ENCODE measurements at places on chromosomes 7 and 10. TPM values are rescaled to one million over a fixed set of nuclear protein-coding genes. Genes with fewer than 3 reads are reported as not detected.

GRCh38 chr7:92782236-92782635, 54.1 kb downstream of the CDK6 start:
- H3K27ac ChIP-seq, result no peak overlapping the region
- H3K36me3 ChIP-seq, result no peaks in the 10 kb centered on the region
- H3K27me3 ChIP-seq, result no peaks in the 10 kb centered on the region
- peaks cover 10% of the 10 kb centered on the region for H3K4me1 ChIP-seq

DNA sequence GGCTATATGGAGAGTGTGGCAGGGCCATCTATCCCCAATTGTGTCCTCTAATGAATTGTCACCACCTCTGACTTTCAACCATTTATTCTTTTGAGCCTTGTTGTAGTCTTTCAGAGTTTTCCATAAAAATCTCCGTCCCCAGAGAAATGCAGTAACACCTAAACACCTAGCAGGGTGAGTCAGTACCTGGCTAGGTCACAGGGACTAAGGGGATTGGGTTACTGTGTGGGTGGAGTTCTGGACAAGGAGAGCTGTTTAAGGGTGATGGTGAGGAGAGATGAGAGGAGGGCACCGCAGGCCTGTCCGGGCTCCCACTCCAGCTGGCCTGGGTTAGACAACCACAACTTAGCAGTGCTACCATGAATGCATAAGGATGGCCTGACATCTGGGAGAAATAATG, 186.2 kb upstream of the LYZL1 start:
- H3K36me3 ChIP-seq, result no peaks in the 10 kb centered on the region
- H3K27ac ChIP-seq, result no peak overlapping the region
- H3K4me1 ChIP-seq, result no peaks in the 10 kb centered on the region
- no peak overlapping the region for H3K4me3 ChIP-seq
- no peaks in the 10 kb centered on the region for H3K27me3 ChIP-seq

- H3K4me3 ChIP-seq, result no peak overlapping the region
- no peaks in the 10 kb centered on the region for H3K4me1 ChIP-seq
- H3K27me3 ChIP-seq, result no peaks in the 10 kb centered on the region
- H3K36me3 ChIP-seq, result no peaks in the 10 kb centered on the region
- H3K27ac ChIP-seq, result no peak overlapping the region
- no peak for DNase-seq
Measured at GRCh38 chr7:21251151-21251800, 176.6 kb upstream of the SP4 start.

- H3K4me3 ChIP-seq, result no peak overlapping the region
- no peaks in the 10 kb centered on the region for H3K36me3 ChIP-seq
- H3K27ac ChIP-seq, result no peak overlapping the region
- H3K4me1 ChIP-seq, result no peaks in the 10 kb centered on the region
Measured at GRCh38 chr10:58351616-58352578, 17.1 kb downstream of the UBE2D1 start.

DNA sequence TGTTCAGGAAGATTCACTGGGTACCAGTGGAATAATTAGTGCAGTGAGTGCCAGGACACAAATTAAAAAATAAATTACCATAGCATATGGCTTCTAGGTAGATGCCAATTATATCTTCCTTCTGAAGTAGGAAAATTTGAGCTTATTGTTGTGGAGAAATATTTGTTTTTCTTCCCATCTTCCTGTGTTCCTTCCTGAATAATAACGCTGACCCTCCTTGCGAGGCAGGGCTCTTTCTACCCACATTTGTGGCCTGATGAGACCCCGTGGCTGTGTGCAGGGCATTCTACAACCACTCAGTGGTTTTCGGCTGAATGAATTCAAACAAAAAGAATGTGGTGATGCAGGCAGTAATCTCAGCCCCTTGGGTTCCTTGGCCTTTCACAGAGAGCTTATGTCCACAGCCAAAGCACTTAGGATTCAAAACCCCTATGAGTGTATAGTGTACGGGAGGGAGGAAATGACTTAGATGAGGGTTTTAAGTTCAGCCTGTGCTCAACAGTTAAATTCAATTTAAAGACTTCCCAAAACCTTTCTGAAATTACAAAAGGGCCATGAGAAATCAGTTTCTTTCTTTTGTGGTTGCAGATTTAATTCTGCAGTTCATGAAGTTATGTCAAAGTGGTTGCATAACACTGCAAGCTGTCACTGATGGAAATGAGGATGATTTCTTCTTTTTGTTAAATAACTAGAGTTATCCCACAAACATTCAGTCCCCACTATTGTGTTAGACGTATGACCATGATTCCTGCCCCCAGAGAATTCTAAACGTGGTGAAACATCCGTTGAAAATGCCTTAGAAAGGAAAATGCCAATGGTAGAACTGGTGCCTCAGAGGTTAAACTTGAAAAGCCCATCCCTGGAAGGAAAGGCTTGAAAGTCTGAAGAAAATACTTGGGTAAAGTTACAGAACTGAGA, 255.3 kb downstream of the FZD1 start:
- no peaks in the 10 kb centered on the region for H3K4me1 ChIP-seq
- H3K27me3 ChIP-seq, result no peaks in the 10 kb centered on the region
- no peaks in the 10 kb centered on the region for H3K36me3 ChIP-seq
- no peak overlapping the region for H3K4me3 ChIP-seq
- no peak for DNase-seq

DNA sequence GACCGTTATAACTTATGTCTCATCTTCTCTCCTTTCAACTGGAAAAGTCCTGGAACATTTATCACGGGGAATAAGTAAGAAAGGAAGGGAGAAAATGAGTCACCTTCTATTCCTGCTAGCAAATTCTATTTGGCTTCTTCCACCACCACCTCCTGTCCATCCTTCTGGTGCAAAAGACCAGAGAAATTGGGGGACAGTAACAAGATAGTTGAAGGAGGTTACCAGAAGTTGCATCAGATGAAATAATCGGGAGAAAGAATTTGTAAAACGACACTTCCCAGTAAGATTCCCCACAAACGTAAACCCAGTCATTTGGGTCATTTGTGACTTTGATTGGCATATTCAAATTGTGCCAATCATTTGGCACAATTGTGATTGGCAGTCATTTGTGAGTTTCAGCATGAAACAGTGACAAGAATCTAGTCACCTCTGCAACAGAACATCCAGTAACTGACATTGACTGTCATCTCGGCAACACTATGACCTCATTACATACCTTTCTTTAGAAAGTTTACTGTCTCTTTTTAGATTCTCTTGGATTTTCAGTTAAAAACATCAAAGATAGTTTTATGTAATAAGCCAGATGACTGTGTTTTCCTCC, 51.3 kb upstream of the PIK3CG start:
- DNase-seq, result no peak
- no peaks in the 10 kb centered on the region for H3K36me3 ChIP-seq
- no peak overlapping the region for H3K27ac ChIP-seq

- H3K27ac ChIP-seq, result no peak overlapping the region
- no peaks in the 10 kb centered on the region for H3K4me1 ChIP-seq
- H3K4me3 ChIP-seq, result no peak overlapping the region
- H3K27me3 ChIP-seq, result no peaks in the 10 kb centered on the region
Measured at GRCh38 chr10:27783660-27784059, 38.0 kb upstream of the MKX start.

GRCh38 chr7:104793066-104793465, 220.9 kb upstream of the KMT2E start:
- H3K4me3 ChIP-seq, result no peak overlapping the region
- no peak for DNase-seq
- H3K27ac ChIP-seq, result no peak overlapping the region
- H3K4me1 ChIP-seq, result no peaks in the 10 kb centered on the region

Gene ADCYAP1R1
- 19.7 TPM for total RNA-seq

- H3K4me3 ChIP-seq, result no peak overlapping the region
- no peak for DNase-seq
- H3K36me3 ChIP-seq, result no peaks in the 10 kb centered on the region
Measured at GRCh38 chr10:1551636-1552338, 185.5 kb downstream of the ADARB2 start.

DNA sequence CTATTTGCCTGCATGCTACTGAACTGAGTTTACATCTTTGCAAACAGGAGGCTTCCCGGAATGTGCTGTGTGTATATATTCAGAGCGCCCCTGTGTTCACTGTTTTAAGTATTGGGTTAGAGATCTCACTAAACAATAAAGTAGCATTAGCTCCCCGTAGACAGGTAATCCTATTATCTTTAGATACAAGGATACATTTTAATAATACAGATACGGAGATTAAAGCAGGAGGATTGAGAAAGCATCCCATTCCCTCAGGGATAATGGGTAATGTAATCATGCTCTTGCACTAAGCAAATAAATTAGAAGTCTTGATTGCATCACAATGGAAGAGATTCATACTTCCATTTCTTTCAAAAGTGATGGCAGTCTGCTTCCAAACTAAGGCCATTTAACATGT, 809.0 kb downstream of the NRG3 start:
- H3K4me3 ChIP-seq, result no peak overlapping the region
- no peak for DNase-seq
- no peaks in the 10 kb centered on the region for H3K36me3 ChIP-seq
- no peak overlapping the region for H3K27ac ChIP-seq
- H3K4me1 ChIP-seq, result no peaks in the 10 kb centered on the region

GRCh38 chr10:59675812-59676211, 33.8 kb downstream of the SLC16A9 start:
- H3K4me3 ChIP-seq, result no peak overlapping the region
- no peaks in the 10 kb centered on the region for H3K27me3 ChIP-seq
- H3K4me1 ChIP-seq, result no peaks in the 10 kb centered on the region
- H3K36me3 ChIP-seq, result no peaks in the 10 kb centered on the region
- DNase-seq, result no peak

DNA sequence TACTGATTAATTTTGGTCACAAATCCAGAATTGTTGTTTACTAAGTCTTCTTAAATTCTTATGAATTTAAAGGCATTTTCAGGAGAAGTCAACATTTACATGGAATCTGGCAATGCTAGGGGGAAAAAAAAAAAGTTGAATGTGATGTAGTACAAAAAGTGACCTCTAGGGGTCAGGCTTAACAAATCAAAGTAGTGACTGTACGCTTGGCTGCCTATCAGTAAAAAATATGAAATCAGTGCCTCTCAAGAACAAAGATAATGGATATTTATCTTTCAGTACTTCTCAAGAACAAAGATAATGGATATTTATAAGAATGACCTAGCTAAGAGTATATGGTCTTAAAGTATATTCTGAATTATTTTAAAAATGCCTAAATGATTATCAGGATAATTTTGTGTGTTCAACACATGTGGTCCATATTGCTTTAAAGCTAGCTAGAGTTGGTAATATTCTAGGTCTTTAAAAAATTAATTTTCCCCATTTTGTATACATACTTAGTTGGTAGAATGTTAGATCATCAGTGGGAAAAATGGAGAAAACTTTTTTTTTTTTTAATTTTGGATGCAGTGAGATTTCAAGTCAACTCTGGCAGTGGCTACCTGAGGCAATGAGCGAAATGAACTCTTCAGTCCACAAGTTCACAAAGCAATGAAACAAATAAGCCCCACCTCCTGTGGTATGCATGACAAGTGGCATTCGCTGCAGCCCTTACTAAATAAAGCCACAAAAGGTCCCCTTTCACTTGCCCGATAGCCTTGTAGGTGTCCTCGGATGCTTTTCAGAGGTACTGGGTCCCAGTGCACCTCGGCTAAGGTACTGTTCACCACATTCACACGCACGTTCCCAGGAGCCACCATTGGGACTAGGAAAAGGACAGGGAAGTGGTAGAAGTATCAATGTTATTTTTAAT, 51.2 kb upstream of the LAMB4 start:
- no peak overlapping the region for H3K4me3 ChIP-seq
- H3K36me3 ChIP-seq, result no peaks in the 10 kb centered on the region
- DNase-seq, result no peak
- no peak overlapping the region for H3K27ac ChIP-seq
- no peaks in the 10 kb centered on the region for H3K27me3 ChIP-seq
